Frontal cortex (tissue), 4 donors: ENCODE measurements at places on chromosomes 11 and 22. TPM values are rescaled to one million over a fixed set of nuclear protein-coding genes. Genes with fewer than 3 reads are reported as not detected.

The GRIA4 gene
- total RNA-seq, result 63.2 TPM

The TST gene
- total RNA-seq, result 4.9 TPM

DNA sequence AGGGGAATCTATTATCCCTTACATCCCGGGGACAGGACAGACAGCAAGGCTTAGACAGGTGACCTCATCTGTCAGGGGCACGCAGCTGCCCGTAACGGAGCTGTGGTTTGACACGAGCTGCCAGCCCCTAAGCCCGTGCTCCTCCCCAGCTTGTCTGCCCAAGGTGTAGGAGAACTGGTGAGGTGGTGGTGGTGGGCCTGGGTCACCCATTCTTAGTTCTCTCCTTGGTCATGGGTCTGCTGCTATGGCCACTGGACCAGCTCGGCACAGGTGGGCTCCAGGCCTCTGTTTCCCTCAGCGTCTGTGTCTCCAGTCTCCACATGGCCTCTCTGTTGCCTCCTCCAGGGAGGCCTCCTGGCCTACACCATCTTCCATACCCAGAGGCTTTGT lies 5.4 kb downstream of the PARVG start:
- DNase-seq, result no peak

- no peak for DNase-seq
Measured at GRCh38 chr11:134637091-134638015, 225.3 kb upstream of the B3GAT1 start.

DNA sequence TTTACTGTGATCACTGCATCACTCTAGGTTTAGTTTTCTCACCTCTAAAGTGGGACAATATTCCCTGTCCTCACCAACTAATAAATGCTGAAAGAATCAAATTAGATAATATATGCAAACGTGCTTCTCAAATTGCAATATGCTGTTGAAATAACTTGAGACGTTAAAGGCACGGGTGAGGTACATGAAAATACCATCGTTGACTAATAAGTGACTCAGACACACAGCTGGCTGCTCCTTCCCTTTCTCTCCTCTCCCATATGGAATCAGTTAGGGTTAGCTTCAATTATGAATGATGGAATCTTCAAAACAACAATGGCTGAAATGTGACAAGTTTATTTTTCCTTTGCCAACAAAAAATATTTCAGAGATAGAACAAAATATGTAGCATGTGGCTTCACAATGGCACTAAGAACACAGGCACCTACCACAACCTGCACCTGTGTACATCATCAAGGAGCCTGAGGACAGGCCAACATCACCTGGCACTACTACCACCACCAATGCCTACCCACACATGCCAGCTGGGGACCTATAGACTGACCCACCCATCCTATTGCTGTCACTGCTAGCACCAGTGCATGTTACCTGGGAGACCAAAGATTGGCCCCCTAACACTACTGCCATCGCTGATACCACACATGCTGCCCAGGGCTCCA lies 13.7 kb downstream of the GDPD4 start:
- no peak for DNase-seq
